Smooth muscle cell of the umbilical artery (primary cell): ENCODE measurements at places on chromosomes 6 and 20. TPM values are rescaled to one million over a fixed set of nuclear protein-coding genes. Genes with fewer than 3 reads are reported as not detected.

Gene PTCRA
- not detected in 2 replicates for total RNA-seq

Gene PI16
- total RNA-seq: 0.23 and 0.59 TPM in 2 replicates

Gene MLN
- total RNA-seq: not detected in 2 replicates

Gene CDH26
- under 0.01 and 0.09 TPM in 2 replicates for total RNA-seq

Gene TRERF1
- 1.8 and 4.2 TPM in 2 replicates for total RNA-seq

Gene SRSF12
- total RNA-seq: under 0.01 and 0.14 TPM in 2 replicates

Gene EPPIN
- not detected in 2 replicates for total RNA-seq

Gene SLC35F1
- not detected in 2 replicates for total RNA-seq

Gene ADGRB3
- total RNA-seq: 0.18 TPM in 1 of 2 replicates, not detected in the other

Gene RBPJL
- total RNA-seq: not detected in 2 replicates

Gene SPTLC3
- 3.6 and 4.0 TPM in 2 replicates for total RNA-seq

Gene ERVFRD-1
- not detected in 2 replicates for total RNA-seq

Gene IL20RA
- not detected in 2 replicates for total RNA-seq

Gene FAM217A
- not detected in 2 replicates for total RNA-seq

Gene HMGCLL1
- total RNA-seq: 0.30 TPM in 1 of 2 replicates, not detected in the other
